CD8-positive, alpha-beta memory T cell (primary cell): ENCODE measurements at places on chromosomes 2 and 18. TPM values are rescaled to one million over a fixed set of nuclear protein-coding genes. Genes with fewer than 3 reads are reported as not detected.

CCDC150 gene
- 8.2 TPM for total RNA-seq

SLC9A2 gene
- total RNA-seq: not detected

DNA sequence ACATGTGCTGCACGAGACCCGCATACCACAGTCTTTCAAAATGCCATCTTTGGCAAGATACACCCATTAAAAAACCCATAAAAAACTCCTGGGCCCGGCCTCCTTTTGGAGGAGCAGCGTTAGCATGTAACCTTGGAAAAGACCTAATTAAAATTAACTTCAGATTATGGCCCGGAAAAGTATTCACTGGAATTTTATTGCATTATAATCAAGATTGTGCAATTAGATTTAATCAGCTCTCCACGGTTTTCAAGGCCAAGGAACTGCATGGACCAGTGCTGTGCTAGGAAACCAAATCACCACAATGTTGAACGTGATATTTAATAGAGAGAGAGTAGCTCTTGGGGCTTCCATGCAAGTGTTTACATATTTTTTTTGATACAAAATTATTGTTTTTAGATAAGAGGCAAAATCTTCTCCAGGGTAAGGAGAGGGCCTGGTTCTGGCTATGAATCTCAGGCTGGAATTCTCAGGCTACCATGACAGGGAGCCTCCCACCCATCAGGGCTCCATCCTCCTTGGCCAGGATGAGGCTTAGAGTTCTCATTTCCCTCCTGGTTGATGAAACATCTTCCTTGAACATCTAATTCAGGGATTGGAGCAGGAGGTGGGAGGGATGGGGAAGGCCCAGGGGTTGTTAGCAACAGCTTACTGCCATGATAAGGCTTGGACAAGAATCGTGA is 82.0 kb upstream of the TTC39C start:
- no peaks in the 10 kb centered on the region for H3K27me3 ChIP-seq
- DNase-seq: no peak
- H3K4me3 ChIP-seq: no peak overlapping the region
- H3K27ac ChIP-seq: no peak overlapping the region

- DNase-seq: no peak
- no peak overlapping the region for H3K4me3 ChIP-seq
- no peaks in the 10 kb centered on the region for H3K36me3 ChIP-seq
- no peak overlapping the region for H3K27ac ChIP-seq
- no peaks in the 10 kb centered on the region for H3K27me3 ChIP-seq
- no peaks in the 10 kb centered on the region for H3K4me1 ChIP-seq
These were observed 64.5 kb upstream of the ADAM23 start for GRCh38 chr2:206378835-206379234.

DNA sequence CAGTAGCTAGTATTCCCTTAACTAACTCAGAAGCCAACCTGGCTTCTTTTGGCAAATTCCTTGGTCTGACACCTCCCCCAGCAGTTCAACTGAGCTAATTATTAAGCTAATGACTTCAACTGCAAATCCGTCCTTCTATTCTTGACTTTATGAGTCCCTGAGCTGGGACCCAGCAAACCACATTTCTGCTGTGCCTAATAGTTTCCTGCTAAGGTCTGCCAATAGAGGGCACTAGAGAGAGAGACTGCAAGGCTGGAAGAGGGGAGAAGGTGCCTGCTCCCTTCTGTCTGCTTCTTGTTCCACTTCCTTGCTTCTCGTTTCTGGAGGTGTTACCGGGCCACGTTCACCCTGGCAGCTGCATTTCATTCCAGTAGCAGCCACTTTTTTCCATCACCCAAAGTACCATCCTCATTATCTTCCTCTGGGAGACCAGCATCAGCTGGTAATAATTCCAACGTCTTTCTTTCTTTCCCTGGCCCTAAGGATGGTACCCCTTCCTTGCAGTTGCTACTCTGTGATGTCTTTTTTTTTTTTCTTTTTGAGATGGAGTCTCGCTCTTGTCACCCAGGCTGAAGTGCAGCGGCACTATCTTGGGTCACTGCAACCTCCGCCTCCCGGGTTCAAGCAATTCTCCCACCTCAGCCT is 352.0 kb downstream of the TNS1 start:
- no peak overlapping the region for H3K27ac ChIP-seq
- peak; percentile 16 for DNase-seq
- no peaks in the 10 kb centered on the region for H3K36me3 ChIP-seq
- no peaks in the 10 kb centered on the region for H3K27me3 ChIP-seq
- H3K4me1 ChIP-seq: no peaks in the 10 kb centered on the region

DNA sequence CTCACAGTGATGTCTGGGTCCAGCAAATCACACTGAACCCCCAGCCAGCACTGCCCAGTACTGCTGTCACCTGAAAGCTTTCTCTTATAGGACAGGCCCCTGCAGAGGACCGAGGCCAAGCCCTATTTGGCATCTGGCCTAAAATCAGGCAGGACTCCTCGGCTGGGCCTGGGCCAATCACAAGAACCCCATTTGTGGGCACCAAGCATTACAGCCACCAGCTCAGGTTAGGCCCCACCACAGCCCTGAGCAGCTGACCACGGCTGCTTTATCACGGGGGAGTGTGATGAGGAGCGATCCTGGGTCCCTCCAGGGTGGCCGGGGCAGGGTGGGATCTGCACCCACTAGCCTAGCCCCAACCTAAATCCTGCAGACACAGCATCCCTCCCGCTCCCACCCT is 8.2 kb downstream of the BIN1 start:
- no peaks in the 10 kb centered on the region for H3K36me3 ChIP-seq
- no peaks in the 10 kb centered on the region for H3K4me1 ChIP-seq
- H3K27me3 ChIP-seq: no peaks in the 10 kb centered on the region
- no peak for DNase-seq
- H3K27ac ChIP-seq: no peak overlapping the region

PPP1R1C gene
- total RNA-seq: not detected

DNA sequence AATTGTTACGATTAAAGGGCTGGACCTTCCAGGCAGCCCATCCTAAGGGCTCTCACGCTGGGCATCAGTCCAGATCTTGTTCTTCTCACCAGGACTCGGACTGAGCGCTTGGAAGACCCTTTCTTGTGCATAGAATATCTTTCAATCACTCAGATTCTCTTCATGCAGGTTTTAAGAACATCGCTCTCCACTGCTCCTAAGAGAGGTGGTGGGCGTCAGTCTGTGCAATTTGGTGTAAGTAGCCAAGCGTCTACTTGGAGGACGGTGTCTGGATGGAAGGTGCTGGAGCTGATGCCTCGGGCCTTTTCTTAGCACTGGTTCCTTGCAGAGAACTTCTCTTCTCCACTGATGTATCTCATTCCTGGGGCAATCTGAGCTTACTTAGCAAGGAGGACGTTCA is 68.7 kb downstream of the ASB1 start:
- DNase-seq: no peak
- H3K36me3 ChIP-seq: no peaks in the 10 kb centered on the region
- peaks cover 28% of the 10 kb centered on the region for H3K4me1 ChIP-seq
- H3K4me3 ChIP-seq: no peak overlapping the region
- no peaks in the 10 kb centered on the region for H3K27me3 ChIP-seq

DNA sequence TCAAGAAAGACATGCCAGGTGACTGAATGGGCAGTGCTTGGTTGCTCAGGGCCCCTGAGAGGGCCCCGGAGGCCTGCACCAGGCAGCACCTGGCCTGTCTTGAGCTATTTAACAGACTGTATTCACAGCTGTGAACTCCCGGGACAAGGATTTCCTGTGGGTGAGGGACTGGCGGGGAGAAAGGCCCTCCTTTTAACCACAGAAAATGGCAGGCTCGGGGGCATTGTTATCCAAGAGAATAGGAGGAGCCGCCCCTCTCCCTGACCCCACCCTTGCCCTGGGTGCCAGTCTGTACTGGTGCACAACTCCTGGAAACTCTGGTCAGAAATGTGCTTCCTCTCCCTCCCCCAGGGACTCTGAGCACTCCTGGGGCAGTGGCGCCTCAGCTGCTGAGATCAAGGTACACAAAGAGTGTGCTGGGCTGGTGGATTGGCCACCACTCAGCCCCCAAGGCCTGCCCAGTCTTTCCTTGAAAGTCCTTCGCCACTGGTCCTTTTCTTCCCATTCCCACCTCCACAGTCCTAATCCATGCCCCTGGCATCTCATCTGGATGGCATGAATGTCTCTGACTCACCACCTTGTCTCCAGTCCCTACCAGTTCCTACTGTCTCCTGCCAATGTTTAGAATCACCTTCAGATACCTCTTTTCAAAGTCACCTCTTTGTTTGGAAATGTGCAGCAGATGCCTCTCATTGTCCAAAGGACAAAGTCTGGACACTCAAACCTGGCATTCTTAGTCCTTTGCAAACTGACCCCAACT is 19.6 kb upstream of the EPAS1 start:
- H3K4me3 ChIP-seq: no peak overlapping the region
- H3K36me3 ChIP-seq: no peaks in the 10 kb centered on the region
- peaks cover 6% of the 10 kb centered on the region for H3K4me1 ChIP-seq
- H3K27ac ChIP-seq: no peak overlapping the region
- DNase-seq: no peak

GRCh38 chr2:191187105-191187829 is 36.5 kb upstream of the STAT4 start:
- H3K4me1 ChIP-seq: peaks cover 17% of the 10 kb centered on the region
- H3K27me3 ChIP-seq: no peaks in the 10 kb centered on the region
- no peaks in the 10 kb centered on the region for H3K36me3 ChIP-seq
- no peak overlapping the region for H3K4me3 ChIP-seq

DNA sequence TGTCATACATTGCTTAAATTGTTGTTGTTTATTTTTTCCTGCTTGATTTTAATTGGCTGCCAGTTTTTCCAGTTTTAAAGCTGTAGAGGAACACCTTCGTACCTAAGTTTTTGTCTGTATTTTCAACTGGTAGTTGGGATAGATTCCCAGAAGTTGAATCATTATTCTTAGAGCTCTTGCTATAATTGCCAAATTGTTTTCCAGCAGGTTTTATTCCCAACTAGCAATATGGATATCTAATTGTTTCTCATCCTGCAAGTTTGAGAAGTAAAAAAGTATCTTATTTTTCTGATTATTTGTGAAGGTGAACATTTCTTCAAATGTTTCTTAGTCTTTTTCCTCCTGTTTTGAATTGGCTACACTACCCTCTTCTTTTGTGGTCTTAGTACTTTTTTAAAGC is 6.7 kb downstream of the SMARCAL1 start:
- H3K27me3 ChIP-seq: no peaks in the 10 kb centered on the region
- no peak overlapping the region for H3K4me3 ChIP-seq
- no peak for DNase-seq
- H3K36me3 ChIP-seq: peaks cover 42% of the 10 kb centered on the region
- H3K27ac ChIP-seq: no peak overlapping the region

GRCh38 chr2:46923041-46923528 is 7.5 kb upstream of the MCFD2 start:
- no peak for DNase-seq
- H3K4me1 ChIP-seq: peaks cover 11% of the 10 kb centered on the region
- no peaks in the 10 kb centered on the region for H3K36me3 ChIP-seq
- H3K27ac ChIP-seq: no peak overlapping the region
